ENCODE measurements at places on chromosomes 6 and 20. TPM values are rescaled to one million over a fixed set of nuclear protein-coding genes. Genes with fewer than 3 reads are reported as not detected.

MGME1 gene
- 6.1 TPM for total RNA-seq

GUCA1A gene
- not detected for total RNA-seq

- no peak overlapping the region for H3K4me3 ChIP-seq
- H3K4me1 ChIP-seq: no peaks in the 10 kb centered on the region
- H3K36me3 ChIP-seq: no peaks in the 10 kb centered on the region
- DNase-seq: no peak
Observed at GRCh38 chr20:37968841-37969401, 64.3 kb downstream of the TTI1 start.

DNA sequence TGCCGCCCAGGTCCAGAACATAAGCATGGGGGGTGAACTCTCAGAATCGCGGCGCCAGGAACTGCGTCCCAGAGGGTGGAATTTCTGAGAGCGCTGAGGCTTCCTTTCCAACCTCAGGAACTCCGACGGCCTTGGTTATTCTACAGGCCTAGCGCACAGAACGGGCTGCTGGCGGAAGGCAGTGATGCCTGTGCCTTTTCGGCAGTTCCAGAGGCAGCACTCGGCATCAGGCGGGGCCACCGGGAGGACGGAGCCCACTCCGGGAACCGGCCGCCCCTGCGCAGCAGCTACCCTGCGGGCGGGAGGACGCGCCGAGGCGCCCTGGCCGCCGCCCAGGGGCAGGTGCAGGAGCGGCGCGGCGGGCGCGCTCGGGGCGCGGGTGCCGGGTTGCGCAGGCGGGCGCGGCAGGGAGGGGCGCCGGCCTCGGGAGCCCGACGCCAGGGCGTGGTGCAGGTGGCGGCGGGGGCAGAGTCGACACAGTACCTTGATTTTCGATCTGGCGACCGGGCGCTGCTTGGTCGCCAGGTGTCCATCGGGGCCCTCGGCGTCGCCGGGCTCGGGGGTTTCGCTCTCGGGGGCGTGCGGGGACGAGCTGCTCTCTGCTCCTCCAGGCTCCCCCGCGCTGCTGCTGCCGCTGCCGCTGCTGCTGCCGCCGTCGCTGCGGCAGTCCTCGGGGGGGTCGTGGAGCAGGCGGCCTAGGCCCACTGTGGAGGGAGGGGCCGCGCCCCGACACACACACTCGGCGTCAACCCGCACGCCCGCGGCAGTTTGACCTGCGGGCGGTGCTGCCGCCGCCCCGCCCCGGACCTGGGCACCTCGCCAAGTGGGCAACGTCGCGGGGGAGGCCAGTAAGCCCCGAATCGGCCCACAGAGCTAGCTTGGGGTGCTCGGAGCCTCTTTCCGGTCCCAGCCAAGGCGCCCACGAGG is 1.3 kb downstream of the OVOL2 start:
- H3K36me3 ChIP-seq: no peaks in the 10 kb centered on the region
- H3K27me3 ChIP-seq: peaks cover 62% of the 10 kb centered on the region
- peak overlapping the region; percentile 41 for H3K4me3 ChIP-seq
- H3K4me1 ChIP-seq: peaks cover 22% of the 10 kb centered on the region

- peaks cover 28% of the 10 kb centered on the region for H3K4me1 ChIP-seq
- no peaks in the 10 kb centered on the region for H3K36me3 ChIP-seq
- H3K27me3 ChIP-seq: no peaks in the 10 kb centered on the region
- no peak for DNase-seq
Observed at GRCh38 chr6:24929242-24929641, 6.5 kb downstream of the RIPOR2 start.

DNA sequence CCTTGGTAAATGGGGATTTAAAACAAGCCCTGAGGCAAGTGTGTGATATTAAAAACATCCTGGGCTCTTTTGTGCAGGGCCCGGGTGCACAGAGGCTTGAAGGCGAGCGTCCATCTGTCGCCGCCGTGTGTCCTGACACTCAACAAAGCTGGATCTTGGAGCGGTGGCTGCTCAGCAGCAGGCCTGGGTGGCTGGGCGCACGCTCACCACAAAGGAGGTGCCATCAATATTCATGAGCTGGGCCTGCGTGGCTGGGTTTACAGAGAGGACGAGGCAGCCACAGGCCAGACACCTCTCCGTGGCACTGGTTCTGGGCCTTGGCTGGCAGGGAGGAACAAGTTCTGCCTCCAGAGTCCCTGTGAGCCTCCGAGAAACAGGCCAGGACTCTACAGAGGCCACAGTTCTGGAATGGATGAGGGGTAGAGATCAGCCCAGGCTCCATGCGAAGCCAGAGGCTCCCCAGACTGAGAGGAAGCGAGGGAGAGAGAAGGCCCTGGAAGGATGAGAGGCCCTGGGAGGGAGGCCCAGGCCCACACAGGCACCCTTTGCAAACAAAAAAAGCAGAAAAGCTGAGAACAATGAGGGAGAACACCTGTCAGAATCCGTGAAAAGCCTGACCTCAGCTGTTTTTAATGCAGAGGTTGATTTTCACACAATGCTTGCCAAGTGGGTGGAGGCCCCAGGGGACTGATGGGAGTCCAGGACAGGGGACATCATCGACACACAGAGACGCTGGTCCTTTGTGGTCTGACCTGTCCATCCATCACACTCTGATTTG is 21.9 kb downstream of the BHLHE23 start:
- peaks cover 71% of the 10 kb centered on the region for H3K27me3 ChIP-seq
- H3K4me1 ChIP-seq: no peaks in the 10 kb centered on the region
- DNase-seq: no peak
- no peaks in the 10 kb centered on the region for H3K36me3 ChIP-seq
- H3K27ac ChIP-seq: no peak overlapping the region

- no peaks in the 10 kb centered on the region for H3K27me3 ChIP-seq
- no peaks in the 10 kb centered on the region for H3K36me3 ChIP-seq
- H3K27ac ChIP-seq: peak overlapping the region; percentile 92
- peak; percentile 96 for DNase-seq
Observed at GRCh38 chr6:163335671-163336545, 78.6 kb upstream of the QKI start.

DNA sequence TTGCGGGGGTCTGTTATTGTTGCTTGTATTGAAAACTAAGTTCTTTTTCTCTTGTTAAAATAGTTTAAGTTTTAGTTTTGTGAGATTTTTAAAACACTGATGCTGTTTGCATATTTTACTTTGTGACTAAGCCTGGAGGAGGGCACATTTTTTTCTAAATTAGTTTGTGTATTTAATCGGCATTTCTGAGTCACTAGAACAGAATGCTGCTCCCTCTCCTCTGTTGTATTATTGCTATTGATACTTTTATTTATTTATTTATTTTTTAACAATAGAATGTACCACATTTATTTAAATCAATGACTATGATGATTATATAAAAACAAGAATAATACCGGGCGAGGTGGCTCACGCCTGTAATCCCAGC is 5.1 kb upstream of the FAM50B start:
- DNase-seq: no peak
- H3K4me3 ChIP-seq: no peak overlapping the region
- no peak overlapping the region for H3K27ac ChIP-seq
- no peaks in the 10 kb centered on the region for H3K27me3 ChIP-seq
- H3K36me3 ChIP-seq: no peaks in the 10 kb centered on the region

GRCh38 chr6:87944541-87944954 is 103.1 kb upstream of the SPACA1 start:
- H3K4me1 ChIP-seq: peaks cover 7% of the 10 kb centered on the region
- no peaks in the 10 kb centered on the region for H3K27me3 ChIP-seq
- H3K36me3 ChIP-seq: no peaks in the 10 kb centered on the region
- no peak overlapping the region for H3K4me3 ChIP-seq

GRCh38 chr6:90488816-90489215 is 98.1 kb downstream of the MAP3K7 start:
- H3K36me3 ChIP-seq: no peaks in the 10 kb centered on the region
- H3K4me3 ChIP-seq: no peak overlapping the region
- H3K4me1 ChIP-seq: no peaks in the 10 kb centered on the region
- H3K27me3 ChIP-seq: peaks cover 5% of the 10 kb centered on the region
- H3K27ac ChIP-seq: no peak overlapping the region
- no peak for DNase-seq

Measured in gastrocnemius medialis (tissue), 4 donors.